ENCODE measurements at places on chromosomes 7 and 10.

DNA sequence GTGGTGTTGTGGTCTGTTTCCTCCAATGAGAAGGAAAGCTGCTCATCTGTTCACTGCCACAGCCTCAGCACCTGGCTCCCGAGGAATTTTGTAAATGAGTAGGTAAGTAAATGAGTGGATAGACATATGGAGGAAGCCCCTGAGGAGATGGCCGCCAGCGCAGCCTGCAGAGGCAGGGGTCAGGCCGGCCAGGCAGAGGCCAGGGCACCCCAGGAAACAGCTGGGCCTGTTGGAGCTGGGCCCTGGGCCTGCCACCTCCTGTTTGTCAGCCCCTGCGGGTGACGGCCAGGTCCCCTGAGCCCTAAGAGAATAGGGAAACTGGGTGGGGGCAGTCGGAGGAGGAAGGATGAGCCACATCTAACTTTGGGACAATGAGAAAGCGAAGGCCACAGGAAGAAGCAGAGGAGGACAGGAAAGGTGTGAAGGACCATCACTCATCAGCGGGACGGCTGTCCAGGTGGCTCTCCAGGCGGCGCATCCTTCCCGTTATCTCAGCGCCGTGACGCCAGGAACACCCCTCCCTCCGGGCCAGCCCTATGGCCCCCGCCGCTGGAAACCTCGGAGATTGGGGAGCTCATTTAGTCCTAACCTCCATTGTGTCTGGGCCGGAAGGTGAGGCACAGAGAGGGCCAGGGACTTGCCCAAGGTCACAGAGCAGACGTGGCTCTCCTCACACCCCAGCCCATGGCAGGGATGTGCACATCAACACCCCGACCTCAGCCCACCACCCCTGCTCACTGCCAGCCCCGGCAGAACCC is 142.3 kb upstream of the UNC5B start:
- no peak for DNase-seq

GRCh38 chr7:131371411-131371810 is 43.7 kb downstream of the MKLN1 start:
- no peak for DNase-seq

GRCh38 chr10:73183667-73184281 is 15.9 kb downstream of the FAM149B1 start:
- peak; percentile 64 for DNase-seq

DNA sequence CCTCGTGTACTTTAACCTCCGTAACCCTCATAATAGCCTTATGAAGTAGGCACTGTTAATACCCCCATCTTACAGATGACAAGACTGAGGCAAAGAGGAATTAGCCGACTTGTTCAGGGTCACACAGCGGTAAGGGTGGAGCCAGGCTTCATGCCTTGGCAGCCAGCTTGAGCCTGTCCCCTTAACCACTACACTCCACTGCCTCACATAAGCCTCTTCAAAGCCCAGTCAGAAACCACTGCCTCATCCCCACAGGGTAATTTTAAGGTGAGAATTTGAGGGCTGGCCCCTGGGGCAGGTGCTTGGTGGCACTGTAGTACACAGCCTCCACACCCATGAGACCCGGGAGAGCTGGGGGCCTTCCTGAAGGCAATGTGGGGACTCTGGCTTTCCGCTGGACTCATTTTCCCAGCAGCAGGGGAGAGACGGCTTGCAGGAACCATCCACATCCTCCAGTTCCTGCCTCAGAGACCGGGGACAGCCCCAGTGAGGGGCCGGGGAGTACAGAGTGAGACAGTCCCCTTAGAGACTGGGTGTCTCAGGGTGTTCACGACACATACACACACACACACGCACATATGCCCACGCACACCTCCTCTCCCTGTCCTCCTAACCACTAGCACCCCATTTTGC is 7.6 kb upstream of the C10orf105 start:
- DNase-seq = no peak

DNA sequence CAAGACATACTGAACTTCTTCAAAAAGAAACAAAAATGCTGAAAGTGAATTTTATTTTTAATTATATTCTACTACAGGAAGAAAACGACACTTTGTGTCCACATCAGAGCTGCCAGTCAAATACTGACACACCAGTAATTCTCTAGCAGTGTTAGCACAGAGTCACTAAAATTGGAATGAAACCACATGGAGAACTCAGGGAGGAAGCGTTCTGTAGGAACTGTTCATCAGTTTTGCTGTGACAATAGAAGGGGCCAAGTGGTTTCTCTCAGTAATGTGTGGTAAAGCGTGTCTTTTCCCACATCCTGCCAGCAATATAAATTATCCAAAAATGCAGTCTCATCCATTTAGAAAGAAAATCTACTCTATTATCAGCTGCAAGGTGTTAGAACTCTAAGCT is 683.3 kb downstream of the GRM8 start:
- DNase-seq = no peak

- DNase-seq = no peak
Measured at GRCh38 chr7:108034586-108034985, 31.6 kb upstream of the LAMB1 start.

- DNase-seq = peak; percentile 57
Measured at GRCh38 chr7:1664711-1665548, 5.1 kb upstream of the ELFN1 start.

- no peak for DNase-seq
Measured at GRCh38 chr7:26195867-26196657, 4.5 kb downstream of the HNRNPA2B1 start.

DNA sequence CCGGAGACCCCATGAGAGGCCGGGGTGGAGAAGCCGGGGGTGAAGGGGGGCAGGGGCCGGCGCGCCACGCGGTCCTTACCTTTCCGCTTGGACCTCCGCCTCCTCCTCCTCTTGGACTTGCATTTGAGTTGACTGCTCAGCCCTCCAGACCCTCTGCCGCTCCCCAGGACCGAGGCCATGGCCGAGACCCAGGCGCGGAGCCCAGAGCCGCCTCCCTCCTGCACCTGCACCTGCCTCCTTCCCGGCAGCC is 428 bp downstream of the ADARB2 start:
- no peak for DNase-seq

GRCh38 chr7:150739033-150739432 is 1.8 kb downstream of the GIMAP5 start:
- DNase-seq = no peak

- no peak for DNase-seq
Measured at GRCh38 chr7:50718876-50719275, 63.8 kb downstream of the GRB10 start.

- DNase-seq = peak; percentile 2
Measured at GRCh38 chr10:82922755-82923154, 1047.8 kb downstream of the NRG3 start.

- DNase-seq = peak; percentile 28
Measured at GRCh38 chr7:68697796-68698280, 900.4 kb upstream of the AUTS2 start.

GRCh38 chr7:37201876-37202198 is 246.8 kb downstream of the ELMO1 start:
- no peak for DNase-seq

GRCh38 chr10:77946084-77946483 is 19.5 kb upstream of the DLG5 start:
- peak; percentile 61 for DNase-seq

- peak; percentile 67 for DNase-seq
Measured at GRCh38 chr10:11573497-11573896, 38.0 kb downstream of the USP6NL start.

GRCh38 chr10:79585870-79586527 is 24.7 kb upstream of the SFTPA1 start:
- DNase-seq = no peak

DNA sequence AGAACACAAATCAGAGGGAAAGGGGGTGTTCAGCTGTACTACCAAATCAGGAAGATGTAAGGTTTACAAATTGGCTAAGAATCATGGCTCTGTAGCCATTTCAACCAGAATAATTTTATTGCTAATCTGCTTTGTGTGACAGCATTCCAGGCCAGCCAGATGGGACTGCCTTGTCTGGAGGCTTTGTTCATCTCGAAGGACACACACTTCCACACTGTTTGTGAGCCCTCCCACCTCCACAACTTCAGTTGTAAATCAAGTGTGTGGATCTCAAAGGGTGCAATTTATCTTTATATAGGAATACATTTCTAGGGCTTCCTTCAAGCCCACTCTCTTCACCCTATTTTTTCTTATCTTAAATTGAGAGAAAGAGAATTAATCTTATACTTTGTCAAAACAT is 6.9 kb upstream of the OIT3 start:
- peak; percentile 10 for DNase-seq

- DNase-seq = no peak
Measured at GRCh38 chr10:61166065-61166464, 222.1 kb upstream of the RHOBTB1 start.

GRCh38 chr7:21364801-21365271 is 63.0 kb upstream of the SP4 start:
- no peak for DNase-seq

DNA sequence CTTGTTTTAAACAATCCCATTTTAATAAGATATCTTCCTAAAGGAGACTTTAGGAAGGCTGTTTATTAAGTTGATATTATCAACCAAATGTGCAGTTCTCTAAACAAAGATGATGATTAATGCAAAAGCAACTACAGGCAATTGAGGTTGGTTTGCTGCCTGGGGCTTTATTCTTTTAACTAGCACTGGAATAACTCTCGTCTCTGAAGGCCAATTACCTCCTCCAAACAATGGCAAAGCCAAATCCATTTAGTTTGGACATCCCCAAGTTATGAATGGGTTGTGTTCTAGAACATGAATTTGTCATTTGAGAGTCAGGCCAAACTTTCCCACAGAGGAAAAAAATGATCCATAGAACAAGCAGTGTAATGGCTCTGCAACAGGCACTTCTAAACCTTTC is 114.1 kb downstream of the SLC16A9 start:
- DNase-seq = no peak

DNA sequence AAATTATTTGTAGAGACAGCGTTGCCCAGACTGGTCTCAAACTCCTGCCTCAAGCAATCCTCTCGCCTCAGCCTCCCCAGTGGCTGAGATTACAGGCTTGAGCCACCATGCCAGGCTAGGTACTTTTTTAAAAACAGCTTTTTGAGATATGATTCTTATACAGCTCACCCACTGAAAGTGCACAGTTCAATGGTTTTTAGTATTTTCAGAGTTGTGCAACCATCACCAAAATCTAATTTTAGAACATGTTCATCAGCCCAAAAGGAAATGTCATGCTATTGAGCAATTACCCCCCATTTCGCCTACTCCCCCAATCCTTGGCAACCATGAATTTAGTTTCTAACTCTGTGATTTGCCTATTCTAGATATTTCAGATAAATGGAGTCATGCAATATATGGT is 73.7 kb downstream of the EVX1 start:
- DNase-seq = peak; percentile 38

DNA sequence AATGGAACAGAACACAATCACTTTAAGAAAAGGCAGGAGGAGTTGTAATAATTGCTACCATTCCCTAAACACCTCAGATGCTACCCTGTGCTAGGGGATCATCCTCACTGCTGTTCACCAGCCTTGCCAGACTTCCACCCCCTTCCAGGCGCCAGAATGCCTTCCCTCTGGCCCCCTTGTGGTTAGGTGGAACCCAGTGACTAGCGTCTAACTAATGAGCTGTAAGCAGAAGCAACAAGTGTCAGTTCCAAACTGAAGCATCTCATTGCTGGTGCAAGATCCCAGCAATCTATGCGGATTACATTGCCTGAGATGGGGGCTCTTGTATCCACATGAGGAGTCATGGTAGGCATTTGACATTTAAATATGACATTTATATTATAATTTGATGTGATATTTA is 86.6 kb downstream of the FRMD4A start:
- DNase-seq = no peak

- DNase-seq = no peak
Measured at GRCh38 chr10:96238646-96239623, 32.4 kb downstream of the BLNK start.

GRCh38 chr10:132094581-132095234 is 29.0 kb downstream of the JAKMIP3 start:
- no peak for DNase-seq

DNA sequence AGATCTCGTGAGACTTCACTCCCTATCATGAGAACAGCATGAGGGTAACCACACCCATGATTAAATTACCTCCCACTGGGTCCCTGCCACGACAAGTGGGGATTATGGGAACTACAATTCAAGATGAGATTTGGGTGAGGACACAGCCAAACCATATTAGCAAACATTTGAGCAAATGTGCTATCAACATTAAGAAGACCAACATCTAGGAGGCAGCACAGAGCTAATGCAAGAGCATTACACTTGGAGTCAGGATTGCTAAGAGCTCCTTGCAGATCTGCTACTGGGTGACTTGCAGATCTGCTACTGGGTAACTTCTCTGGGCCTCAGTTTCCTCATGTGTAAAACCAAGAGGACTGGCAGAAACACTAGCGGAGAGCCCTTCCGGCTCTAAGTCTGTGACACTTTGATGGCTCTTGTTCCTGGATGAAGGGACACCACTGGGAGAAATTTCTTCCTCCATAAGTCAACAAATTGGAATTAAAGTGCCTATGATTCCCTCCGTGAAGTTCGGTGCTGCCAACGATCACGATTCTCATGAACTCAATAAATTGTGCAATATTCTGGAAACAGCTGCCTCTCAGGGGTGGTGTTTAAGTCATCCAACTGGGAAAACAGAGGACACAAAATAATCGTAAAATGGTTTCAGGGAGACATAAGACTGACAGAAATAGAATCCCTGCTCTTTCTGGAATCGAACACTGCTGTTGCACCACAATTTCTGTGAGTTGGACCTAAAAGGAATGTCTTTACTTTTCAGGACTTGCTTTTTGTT is 115.8 kb upstream of the ITGB1 start:
- DNase-seq = peak; percentile 36

- no peak for DNase-seq
Measured at GRCh38 chr10:127612-128432, 7.4 kb upstream of the ZMYND11 start.

GRCh38 chr7:151166629-151167196 is 781 bp downstream of the GBX1 start:
- no peak for DNase-seq

GRCh38 chr7:127799535-127800305 is 147.7 kb downstream of the SND1 start:
- DNase-seq = no peak

DNA sequence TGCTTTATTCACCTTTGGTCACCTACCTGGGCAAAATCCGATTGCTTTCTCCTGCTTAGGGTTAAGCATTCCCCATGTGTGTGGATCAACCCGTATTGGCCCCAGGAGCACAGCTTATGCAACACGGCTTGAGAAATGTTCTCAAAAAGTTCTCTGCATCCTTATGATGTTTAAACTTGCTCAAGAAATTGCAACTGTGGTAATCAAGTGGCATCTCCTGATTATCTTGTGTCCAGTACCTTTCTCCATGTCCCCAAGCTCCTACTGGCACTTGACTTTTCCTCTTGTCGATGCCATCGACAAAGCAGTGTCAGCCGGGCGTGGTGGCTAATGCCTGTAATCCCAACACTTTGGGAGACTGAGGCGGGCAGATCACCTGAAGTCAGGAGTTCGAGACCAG is 4.7 kb upstream of the PKD2L1 start:
- DNase-seq = no peak

GRCh38 chr7:99106411-99106810 is 37.5 kb downstream of the SMURF1 start:
- no peak for DNase-seq

- DNase-seq = no peak
Measured at GRCh38 chr10:1874533-1874932, 137.2 kb upstream of the ADARB2 start.

Data from fibroblast of pulmonary artery (primary cell).